ENCODE measurements at places on chromosomes 4 and X. TPM values are rescaled to one million over a fixed set of nuclear protein-coding genes. Genes with fewer than 3 reads are reported as not detected.

TGIF2LX gene
- not detected for total RNA-seq

DNA sequence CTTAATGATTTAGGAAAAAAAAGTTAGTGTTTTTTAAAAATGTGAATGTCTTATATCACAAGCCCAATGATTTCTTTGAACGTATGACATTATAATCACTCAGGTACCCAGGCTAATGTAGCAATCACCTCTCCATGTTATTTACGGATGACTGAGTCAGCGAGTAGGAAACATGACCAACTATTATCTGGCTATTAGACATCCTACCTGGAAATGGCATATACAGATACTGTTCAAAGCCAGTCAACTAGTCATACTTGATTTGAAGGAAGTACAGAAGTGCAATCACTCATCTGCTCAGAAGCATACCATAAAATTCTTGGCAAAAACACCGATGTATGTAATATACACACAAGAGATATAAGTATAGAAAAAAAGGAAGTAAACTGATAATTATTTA is 732.5 kb downstream of the ARAP2 start:
- DNase-seq, result no peak

NXF3 gene
- total RNA-seq, result not detected

DNA sequence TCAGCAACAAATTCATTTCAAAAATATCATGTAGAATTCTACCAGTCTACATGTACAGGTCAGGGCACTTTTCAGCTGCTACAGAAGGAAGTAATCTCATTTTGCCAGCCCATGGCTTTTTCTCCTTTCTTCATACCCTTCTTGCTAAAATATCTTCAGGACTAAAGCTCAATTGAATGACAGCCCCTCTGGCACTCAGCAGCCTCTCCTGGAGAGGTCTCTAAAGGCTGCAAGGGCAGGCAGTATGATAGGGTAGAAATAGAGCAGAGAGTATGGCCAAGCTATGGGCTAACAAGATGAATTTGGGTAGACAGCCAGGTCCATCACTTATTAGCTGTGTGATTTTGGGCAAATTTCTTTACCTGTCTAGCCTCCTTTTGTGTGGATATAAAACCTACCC is 224.6 kb upstream of the RPL34 start:
- no peak for DNase-seq

DNA sequence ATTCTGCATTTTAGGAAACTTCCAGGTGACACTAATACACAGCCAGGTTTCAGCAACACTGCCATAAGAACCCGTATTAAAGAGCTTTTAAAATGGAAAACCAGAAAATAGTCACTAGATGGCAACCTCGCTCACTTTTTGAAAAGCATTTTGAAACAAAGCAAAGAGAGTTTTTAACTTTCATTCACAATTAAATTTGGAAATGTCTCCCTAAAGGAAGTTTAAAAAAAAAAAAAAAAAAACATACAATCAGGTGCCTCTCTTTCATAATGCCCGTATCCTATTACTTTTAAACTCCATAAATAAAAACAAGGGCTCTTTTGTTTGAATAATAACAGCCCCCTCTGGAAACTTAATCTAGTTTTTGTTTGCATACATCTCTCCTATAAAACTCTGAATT is 20.3 kb downstream of the MEPE start:
- DNase-seq, result peak; percentile 51

DNA sequence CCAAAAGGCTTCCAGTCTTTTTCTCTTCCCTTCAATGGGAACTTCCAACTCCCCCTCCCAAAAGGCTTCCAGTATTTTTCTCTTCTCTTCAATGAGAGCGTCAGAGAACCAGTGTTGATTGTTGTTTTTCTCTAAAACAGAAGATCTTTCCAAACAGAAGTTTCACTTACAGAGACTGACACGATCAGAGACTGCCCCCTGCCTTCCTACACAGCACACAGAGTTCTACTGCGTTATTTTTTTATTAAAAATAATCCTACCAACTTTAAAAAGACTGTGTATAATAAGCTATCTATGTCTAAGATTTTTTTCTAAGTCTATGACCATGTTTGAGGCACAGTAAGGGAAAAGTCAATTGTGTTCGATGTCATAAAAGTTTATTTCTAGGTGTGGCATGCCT is 3.5 kb upstream of the HTR2C start:
- DNase-seq, result no peak

CSAG1 gene
- not detected for total RNA-seq

FGD1 gene
- total RNA-seq, result 2.0 TPM

DNA sequence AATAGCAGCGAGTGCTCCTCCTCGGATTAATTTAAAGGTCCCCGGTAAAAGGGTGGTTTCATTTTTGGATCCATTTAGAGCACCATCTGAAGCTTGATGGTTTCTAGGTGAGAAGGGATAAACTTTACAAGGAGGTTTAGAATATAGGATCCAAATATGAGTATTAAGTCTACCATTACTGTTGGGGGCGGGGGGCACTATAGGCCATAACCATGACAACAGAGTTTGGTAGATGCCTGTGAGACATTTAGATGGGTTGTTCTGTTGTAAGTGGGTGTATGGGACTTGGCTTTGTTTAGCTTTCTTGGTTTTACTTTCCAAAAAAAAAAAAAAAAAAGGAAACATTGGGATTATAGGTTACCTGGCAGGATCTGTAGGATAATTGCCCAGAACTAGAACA is 92.7 kb downstream of the TENT5D start:
- no peak for DNase-seq

DNA sequence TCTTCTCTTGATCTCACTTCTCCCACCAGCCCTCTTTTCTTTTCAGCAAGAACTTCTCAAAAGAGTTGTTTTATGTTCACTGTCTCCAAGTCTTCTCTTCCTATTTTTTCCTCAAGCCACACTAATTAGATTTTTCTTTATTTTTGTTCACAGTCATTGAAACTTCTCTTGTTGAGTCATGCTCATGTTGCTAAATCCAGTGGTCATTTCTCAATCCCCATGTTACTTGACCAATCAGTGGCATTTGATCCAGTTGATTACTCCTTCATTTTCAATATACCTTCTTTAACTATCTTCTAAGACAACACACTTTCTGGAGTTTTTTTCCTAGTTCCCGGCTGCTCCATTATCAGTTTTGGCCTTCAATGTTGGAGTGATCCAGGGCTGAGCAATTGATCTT is 103.1 kb upstream of the LSM6 start:
- DNase-seq, result no peak

SRP72 gene
- total RNA-seq, result 197 TPM

GRCh38 chr4:186150926-186151325 is 40.4 kb upstream of the CYP4V2 start:
- DNase-seq, result no peak

GRCh38 chr4:18937746-18938145 is 916.2 kb upstream of the LCORL start:
- DNase-seq, result no peak

DNA sequence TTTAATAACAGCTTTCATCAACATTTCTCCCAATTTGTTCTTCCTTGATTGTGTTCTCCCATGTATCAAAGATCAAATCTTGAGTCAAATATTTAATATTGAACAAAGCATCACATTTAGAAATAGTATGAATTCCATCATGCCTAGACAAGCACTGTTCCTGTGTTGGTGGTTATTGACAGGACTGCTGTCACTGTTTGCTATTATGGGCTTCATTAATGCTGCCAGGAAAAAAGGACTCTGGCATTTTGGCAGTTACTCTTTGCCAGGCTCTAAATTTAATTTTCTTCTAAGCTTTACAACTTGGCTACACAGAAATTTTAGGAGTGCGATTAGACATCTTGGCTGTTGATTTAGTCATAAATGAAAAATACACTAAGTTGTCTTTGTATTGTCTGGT is 295.9 kb upstream of the NRK start:
- DNase-seq, result no peak

DNA sequence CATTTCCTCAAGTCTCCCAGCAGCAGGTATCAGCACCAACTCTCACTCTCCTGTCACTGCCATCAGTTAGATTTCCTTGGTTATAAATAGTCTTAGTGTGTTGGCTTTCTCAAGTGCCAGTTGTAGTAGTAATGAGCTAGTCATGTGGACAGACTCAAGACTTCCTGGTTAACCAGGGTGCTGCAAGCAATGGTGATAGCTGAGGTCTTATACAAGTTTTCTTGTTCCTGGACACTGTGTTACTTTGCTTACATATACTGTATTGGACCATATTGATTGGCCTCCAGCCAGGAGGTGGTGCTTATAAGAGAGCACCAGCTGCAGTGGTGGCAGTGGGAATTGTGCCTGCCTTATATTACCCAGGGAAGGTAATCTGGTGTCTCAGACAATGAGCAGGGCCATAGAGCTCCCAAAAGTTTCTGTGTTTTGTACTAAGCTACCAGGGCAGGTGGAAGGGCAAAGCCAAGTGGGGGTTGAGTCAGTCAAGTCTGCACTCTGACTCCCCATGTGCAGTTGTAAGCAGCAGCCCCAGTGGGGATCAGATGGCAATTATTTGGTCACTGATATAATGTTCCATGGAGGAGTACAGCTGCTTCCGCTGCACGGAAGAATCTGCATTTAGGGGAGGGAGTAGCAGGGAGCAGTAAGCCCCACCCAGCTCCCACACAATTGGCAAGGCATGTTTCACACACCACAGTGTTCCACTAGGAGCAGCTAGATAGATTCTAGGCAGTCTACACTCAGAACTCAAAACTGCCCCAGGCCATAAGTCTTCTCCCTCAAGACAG is 24.1 kb upstream of the ZDHHC15 start:
- DNase-seq, result no peak
